ENCODE measurements at places on chromosomes 12 and 14.
A peak's percentile ranks its signal among the peaks of the same experiment; 100 is the strongest.

- DNase-seq, result peak; percentile 82
These were observed 23.7 kb upstream of the DHRS4 start for GRCh38 chr14:23929822-23930294.

DNA sequence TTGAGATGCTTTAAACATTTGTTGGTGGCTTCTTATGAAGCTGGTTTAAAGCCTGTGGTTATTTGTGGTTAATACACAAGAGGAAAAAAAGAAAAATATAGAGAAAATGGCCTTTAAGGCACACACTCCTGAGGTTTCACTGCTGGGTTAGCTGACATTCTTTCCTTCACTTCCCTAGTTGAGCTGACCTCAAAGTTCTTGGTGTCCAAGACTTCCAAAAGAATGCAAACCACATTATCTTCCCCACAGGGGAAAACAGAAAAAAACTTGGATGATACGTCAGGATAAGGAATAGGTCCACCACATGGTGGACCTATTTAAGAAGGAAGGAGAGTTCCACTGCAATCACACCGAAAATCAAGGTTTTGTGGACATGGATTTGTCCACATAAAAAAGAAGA is 94.3 kb downstream of the SLC25A21 start:
- no peak for DNase-seq

GRCh38 chr12:2834581-2835491 is at the start of gene NRIP2:
Gene NRIP2, minus strand, starts transcription at chr12:2835035. Its CDS starts 52 bp downstream, at chr12:2834983.
- no peak for DNase-seq

DNA sequence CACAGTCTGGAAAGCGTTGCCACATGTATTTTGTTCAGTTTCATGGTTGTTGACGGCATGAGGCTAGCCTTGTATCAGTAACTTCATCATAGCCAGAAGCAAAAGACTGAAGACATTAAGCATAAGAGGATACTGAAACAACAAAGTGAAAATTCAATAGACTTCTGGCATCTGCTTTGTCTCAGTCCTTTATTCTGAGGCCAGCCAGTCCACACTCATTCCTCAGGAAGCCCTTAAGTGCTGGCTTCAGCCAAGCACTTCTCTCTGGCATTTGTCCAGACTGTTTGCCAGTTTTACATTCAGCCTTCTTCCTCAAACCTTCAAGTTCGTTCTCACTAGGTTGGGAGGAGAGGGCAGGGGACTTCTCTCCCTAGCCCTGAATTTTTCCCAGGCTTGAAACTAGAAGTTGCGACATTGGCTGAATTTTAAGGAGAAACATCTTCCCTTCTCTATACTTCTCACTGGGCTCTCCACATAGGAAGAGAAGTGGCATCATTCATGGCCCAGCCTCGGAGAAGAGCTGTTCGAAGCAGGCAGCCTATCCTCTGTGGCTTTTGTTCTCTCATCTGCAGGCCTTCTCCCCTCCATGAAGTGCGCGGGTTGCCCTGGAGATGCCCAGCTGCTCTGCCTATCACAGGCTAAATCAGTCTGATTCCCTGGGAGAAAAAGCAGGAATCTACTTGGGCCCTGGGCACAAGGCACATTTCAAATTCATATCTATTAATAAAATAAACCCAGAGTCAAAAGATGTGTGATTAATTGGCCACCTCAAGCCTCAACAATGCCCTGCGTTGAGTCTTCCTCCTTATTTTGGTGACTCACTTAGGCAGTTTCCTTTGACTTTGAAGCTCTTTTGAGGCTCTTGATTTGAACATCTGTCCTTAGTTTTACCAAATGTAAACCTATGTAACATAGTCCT is 130.9 kb upstream of the PLEKHA5 start:
- peak; percentile 32 for DNase-seq

DNA sequence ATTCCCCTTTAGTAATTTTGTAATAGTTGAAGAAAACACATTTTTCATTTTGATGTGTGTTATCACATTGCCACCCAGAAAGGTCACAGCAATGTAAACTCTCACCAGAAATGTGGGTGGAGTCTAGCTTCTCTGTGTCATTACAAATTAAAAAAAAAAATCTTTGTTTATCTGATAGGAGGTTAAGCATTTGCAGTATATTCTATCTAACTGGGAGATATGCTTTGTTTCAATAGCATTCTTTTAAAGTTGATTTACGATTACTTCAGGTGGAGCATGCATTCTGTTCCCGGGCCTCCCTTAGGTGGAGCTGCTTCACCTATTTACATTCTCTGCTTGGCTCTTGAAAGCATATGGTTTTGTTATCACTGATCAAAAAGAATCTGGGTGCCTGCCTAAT is 7.8 kb downstream of the ADIPOR2 start:
- no peak for DNase-seq

Data from mucosa of gallbladder (tissue), 1 donor.